HS-5 (cell line): ENCODE measurements at places on chromosomes 1 and 21.

DNA sequence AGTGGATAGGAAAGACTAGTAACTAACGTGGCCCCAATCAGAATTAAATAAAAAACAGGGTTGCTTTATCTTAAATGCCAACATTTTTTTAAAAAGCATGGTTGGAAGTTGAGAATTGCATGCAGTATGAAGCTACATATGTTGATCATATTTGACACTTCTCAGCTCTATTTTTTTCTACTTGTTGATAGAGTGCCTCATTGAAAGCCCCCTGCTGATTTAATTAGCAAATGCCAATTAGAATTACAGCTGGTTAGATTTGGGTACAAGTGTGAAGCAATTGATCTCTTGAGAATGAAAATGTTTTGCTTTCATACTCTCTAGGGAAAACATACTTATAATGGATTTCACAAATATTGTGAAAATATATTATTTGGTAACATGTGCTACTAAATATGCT, 40.5 kb downstream of the CHD1L start:
- DNase-seq: no peak

DNA sequence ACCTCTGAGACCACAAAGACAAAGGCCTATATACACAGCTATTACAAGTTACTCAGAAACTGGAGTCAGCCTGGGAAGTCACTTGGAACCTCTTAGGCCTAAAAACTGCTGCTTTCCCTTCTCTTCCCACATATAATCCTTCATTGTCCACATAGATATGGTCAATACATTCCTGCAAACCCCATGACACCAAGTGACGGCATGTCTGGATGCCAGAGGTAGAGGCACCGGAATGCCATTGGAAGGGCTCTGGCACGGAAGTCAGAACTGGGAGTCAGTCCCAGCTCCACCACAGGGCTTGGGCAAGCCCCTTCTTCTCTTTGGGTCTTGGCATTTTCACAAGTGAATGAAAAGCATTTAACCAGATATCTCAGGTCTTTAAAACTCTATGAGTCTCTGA, 204.7 kb downstream of the MATN1 start:
- DNase-seq: no peak

- DNase-seq: no peak
These were observed 85.2 kb downstream of the KIFAP3 start for GRCh38 chr1:169989246-169989645.

- DNase-seq: no peak
These were observed 9.4 kb upstream of the UBR4 start for GRCh38 chr1:19219451-19219850.

DNA sequence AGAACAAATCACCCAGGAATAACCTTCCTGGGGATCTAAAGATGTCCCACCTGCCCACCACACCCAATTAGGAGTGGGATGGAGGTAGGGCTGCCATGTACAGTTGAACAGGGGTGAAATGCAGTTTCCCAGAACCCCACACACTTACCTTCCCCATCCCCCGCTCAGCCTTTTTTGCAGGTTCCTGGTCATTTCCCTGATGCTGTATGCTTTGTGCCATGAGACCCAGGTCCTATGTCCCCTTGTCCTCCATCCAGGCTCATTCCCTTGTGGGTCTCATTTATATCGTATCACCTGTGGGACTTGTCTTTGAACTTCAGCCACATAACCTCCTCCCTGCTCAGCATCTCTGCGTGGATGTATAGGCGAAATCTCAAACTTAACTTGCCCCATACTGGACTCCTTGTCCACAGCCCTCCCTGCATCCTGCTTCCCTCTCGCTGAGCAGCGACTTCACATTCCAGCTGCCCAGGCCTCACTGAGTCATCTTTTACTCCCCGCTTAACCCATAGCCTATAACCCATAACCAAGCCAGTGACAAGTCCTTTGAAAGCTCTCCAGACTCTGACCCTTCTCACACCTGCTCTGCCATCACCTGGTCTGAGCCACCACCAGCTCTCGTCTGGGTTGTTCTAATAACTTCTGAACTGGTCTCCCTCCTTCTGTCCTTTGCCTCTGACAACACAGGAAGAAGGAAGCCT, 4.7 kb downstream of the LDLRAD2 start:
- DNase-seq: peak; percentile 16

DNA sequence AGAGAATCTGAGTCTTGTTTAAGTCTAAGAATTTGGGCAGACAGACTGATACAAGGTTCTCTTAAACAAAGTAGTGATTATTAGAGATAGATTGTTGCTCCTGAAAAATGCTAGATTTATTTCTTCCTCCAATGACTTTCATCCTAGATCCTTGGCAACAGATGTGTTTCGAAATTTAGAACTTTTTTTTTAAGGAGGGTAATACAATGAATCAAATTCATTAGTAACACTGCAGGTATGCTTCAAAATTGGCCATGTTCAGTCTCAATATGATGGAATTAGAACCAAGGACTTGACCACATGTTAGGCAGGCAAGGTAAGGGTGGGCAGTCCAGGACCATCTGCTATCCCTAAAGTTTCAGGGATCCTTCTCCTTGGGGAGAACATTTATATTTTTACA, 4.5 kb upstream of the LCE1F start:
- DNase-seq: no peak

DNA sequence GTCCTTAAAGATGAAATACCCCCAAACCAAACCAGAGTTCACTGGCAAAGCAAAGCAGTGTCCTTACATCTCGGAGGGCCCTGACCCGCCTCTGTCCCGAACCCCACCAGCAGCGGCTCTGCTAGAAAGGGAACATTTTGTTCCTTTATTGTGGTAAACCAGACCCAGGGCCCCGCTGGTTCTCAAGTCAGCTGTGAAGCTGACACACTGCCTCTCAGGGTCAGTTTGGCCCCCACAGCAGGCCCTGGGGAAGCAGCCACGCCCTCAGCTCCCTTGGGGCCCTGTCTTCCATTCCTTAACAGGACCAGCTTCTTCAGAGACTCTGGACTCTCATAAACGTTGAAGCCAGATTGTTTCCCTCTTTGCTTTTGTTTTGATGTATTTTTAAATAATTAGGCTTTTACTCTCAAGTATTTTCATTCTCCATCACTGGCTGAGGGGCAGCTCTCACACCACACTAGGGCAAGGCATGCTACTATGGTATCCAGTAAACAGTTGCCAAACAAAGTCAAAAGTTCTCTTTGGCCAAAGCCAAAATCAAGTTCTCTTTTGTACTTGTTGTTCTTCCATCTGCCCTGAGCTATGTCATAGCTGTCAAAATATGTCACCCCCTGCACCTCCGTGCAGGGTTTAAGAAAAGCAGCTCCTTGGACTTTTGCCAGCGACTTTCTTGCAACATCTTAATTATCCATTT, 61.1 kb upstream of the ANGPTL1 start:
- no peak for DNase-seq

DNA sequence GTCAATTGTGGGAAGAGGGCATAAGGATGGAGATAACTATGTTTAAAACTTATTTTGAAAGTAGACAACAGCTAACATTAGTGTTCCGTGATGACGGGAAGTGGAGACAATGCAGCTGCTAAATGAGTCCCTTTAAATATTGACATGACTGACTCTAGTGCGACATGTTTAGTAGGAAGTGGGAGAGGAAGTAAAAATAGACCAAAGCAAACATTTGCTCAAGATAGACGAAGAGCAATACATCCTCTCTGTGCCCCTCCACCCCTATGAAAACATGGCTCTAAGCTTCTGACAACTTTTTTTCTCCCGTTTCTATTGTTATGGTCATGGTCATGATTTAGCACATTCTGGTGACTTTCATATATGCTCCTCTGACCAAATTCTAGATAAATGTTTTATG, 60.0 kb upstream of the HMCN1 start:
- no peak for DNase-seq

DNA sequence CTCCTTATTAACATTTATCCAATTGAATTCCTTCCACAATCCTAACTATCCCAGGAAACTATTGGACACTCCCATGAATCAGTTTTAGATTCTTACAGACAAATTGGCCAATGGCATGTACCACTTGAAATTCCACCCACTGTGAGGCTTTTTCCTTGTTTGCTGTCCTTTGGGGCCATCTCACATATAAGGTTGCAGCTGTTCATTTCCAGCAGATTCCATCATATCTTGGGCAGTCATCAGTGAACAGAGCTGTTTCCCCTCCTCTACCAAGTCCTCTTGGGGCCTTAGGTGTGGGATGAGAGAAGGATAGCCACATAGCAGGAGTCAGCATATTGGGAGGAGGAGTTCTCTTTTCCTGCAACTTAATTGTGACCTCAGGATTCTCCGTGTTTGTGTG, 109.1 kb downstream of the HHAT start:
- DNase-seq: no peak

- DNase-seq: no peak
These were observed 501 bp upstream of the DNAJC6 start for GRCh38 chr1:65308781-65309303.

GRCh38 chr1:209911746-209912145, 26.3 kb upstream of the SYT14 start:
- DNase-seq: no peak

GRCh38 chr1:109722908-109723691, 11.0 kb downstream of the GSTM5 start:
- no peak for DNase-seq

DNA sequence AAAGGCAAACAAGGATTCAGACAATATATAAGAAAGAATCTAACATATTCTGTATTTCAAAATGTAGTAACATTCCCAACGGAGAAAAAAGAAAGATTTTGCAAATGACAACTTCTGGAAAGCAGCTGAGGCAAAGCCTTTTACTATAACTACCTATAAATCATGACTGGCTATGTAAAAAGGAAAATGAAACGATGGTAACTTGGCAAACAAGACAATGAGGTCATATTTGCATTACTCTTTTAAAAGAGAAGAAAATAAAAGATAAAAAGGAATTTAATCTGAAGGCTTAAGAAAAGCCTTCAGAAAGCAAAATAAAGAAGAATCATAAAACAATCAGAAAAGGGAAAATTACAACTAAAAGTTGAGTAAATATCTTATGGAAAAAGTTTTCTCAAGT, 25.1 kb upstream of the ASPM start:
- DNase-seq: no peak

DNA sequence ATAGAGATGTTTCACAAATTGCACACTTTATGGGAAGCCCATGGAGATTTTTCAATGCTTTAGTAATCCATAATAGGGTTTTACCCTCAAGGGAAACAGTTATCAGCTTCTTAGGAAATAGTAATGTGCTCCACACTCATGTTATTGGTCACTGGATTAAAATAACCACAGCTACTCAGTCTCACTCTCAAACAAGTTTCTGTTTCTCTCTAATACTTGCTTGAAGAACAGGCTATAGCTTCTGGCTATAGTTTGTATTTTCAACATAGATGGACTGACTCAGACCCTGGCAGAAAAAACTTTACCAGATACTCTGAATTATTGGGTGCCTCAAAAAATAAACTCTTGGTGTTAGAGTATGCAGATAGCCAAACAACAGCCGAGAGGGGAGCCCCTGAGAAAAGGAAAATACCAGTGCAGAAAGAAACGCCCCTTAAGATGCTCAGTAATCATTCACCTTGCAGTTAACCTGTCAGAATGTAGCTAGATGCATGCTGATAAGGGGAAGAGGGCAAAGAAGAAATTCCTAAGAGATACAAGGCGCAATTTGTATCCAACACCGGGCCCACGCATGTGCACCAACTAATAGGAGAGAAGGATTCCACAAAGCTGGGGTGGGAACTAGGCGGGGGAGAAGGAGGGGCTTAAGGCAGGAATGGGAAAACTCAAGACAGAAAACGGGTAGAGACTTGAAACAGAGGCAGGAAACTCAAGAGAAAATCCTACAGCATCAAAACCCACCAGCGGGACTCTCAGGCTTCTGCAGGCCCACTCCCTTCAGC, 30.4 kb upstream of the PDE4B start:
- DNase-seq: no peak
